ENCODE measurements at places on chromosomes 5 and 9. TPM values are rescaled to one million over a fixed set of nuclear protein-coding genes. Genes with fewer than 3 reads are reported as not detected.

The ORM2 gene
- total RNA-seq, result not detected

The KCNN2 gene
- total RNA-seq, result 7.2 TPM

The ZFP37 gene
- 1.0 TPM for total RNA-seq

The SPINK13 gene
- not detected for total RNA-seq

DNA sequence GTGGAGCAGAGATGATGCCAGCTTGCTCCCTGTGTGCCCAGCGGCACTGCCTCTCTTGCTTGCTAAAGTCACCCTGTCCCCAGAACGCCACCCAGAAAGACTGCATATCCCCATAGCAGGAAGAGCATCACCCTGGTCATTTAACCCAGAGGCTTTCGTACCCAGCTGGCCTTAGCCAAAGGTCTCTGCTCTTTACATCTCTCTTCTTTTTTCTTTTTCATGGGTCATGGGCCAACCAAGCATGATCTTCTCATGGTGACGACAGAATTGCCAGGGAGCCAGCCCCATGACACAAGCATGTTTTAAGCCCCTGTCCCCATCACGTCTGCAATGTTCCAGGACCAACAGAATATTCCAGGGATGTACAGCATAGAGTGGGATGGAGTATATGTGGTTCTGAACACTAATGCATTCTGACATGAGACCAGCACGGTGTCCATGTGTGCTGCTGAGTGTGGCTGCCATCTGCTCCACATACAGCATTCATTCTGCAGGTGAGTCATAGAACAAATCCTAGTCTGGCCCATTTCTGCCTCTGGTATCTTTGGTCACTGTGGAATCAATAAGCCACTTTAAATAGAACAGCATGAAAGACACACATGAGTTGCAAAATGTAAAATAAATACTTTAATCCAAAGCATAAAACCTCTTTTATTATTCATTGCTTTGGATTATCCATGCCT is 203.0 kb downstream of the MED10 start:
- no peak for DNase-seq

GRCh38 chr5:123610665-123611405 is 98.9 kb downstream of the CSNK1G3 start:
- DNase-seq, result no peak

Data from left ventricle myocardium inferior (tissue), 1 donor.